ENCODE measurements at places on chromosomes 2 and 18. TPM values are rescaled to one million over a fixed set of nuclear protein-coding genes. Genes with fewer than 3 reads are reported as not detected.
A peak's percentile ranks its signal among the peaks of the same experiment; 100 is the strongest.

DSC2 gene
- total RNA-seq: not detected

RAX gene
- total RNA-seq: not detected

DNA sequence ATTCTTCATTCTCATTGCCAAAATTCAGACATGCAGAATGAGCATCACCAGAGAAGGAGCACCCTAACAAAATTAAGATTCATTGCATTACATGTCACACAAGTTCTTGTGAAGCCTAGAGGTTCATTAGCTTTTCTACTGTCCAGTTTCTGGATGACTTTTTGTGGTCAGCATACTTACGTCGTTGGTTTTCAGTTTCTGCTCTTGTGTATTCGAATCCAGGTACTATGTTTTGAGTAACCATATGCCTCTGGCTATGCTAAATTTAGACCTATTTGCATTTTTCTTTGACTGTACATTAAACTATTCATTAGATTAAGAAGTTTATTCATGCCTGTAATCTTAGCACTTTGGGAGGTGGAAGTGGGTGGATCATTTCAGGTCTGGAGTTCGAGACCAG lies 251.3 kb downstream of the PARD3B start:
- DNase-seq: no peak

- no peak for DNase-seq
Measured at GRCh38 chr2:133885847-133886246, 317.6 kb upstream of the NCKAP5 start.

PLCD4 gene
- 1.2 TPM for total RNA-seq

ASTL gene
- not detected for total RNA-seq

CDH7 gene
- not detected for total RNA-seq

- no peak for DNase-seq
Measured at GRCh38 chr18:59470561-59471121, 111.6 kb upstream of the LMAN1 start.

SERPINB5 gene
- total RNA-seq: 37.8 TPM

GRCh38 chr2:241869087-241869961 lies at the start of gene RTP5:
RTP5 (plus strand) TSS chr2:241869729; CDS start chr2:241869757, 28 bp downstream.
- DNase-seq: no peak

DNA sequence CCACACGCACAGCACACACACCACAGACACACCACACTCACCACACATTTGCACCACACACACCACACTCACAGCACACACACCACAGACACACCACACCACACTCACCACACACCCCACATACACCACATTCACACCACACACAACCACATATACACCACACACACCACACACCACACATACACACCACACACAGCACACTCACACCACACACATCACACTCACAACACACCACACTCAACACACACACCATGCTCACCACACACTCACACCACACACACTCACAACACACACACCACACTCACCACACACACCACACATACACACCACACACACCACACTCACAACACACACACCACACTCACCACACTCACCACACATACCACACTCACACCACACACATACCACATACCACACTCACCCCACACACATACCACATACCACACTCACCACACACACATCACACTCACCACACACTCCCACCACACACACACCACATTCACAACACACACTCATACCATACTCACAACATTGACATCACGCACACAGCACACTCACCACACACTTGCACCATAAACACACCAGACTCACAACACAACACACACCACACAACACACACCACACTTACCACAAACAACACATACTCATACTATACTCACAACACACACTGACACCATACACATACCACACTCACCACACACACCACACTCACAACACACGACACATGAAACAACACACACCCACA lies 60.0 kb downstream of the SDC1 start:
- no peak for DNase-seq

- no peak for DNase-seq
Measured at GRCh38 chr2:174699993-174700766, 64.1 kb downstream of the CHRNA1 start.

MTX2 gene
- 34.8 TPM for total RNA-seq

- DNase-seq: no peak
Measured at GRCh38 chr2:3517948-3518495, 1.3 kb downstream of the ADI1 start.

- DNase-seq: no peak
Measured at GRCh38 chr2:236631281-236631855, 61.7 kb downstream of the ACKR3 start.

DNA sequence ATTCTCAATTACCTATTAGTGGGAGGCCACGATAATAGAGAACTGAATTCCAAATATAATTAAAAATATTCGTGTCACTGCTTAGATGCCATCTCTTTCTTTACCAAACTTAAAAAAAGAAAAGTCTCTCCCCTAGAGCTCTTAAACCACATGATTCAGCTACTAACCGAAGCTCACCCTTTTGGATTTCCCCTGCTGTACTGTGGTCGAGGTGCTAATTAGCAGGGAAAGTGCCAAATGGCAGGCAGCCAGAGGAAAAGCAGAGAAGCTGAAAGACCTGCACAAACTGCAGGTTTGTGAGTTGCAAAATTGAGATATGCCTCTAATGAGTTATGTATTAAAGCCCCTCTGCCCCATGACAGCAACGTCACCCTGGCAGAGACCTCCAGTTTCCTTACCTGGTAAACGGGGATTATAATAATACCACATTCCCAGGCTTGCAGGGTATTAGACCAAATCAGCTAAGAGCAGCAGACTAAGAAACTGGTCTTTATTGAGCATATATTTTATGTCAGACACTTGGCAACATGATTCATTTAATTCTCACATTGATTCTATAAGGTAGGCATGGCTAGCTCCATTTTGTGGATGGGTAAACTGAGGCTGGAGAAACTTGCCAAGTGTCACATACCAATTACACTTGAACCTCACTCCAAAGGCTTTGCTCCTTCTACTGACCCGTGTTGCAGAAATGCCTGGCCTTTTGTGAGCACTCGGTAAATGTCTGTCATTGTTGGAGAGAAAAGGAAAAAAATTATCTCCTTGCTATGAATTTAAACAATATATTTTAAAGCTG lies 259.7 kb downstream of the LPIN1 start:
- peak; percentile 78 for DNase-seq

CCDC68 gene
- 1.5 TPM for total RNA-seq

- DNase-seq: no peak
Measured at GRCh38 chr2:224895377-224895776, 146.9 kb downstream of the DOCK10 start.

- DNase-seq: peak; percentile 15
Measured at GRCh38 chr2:25168256-25169072, at the start of gene POMC. POMC (minus strand) TSS chr2:25168580; CDS start chr2:25164772, 3,808 bp downstream.

DNA sequence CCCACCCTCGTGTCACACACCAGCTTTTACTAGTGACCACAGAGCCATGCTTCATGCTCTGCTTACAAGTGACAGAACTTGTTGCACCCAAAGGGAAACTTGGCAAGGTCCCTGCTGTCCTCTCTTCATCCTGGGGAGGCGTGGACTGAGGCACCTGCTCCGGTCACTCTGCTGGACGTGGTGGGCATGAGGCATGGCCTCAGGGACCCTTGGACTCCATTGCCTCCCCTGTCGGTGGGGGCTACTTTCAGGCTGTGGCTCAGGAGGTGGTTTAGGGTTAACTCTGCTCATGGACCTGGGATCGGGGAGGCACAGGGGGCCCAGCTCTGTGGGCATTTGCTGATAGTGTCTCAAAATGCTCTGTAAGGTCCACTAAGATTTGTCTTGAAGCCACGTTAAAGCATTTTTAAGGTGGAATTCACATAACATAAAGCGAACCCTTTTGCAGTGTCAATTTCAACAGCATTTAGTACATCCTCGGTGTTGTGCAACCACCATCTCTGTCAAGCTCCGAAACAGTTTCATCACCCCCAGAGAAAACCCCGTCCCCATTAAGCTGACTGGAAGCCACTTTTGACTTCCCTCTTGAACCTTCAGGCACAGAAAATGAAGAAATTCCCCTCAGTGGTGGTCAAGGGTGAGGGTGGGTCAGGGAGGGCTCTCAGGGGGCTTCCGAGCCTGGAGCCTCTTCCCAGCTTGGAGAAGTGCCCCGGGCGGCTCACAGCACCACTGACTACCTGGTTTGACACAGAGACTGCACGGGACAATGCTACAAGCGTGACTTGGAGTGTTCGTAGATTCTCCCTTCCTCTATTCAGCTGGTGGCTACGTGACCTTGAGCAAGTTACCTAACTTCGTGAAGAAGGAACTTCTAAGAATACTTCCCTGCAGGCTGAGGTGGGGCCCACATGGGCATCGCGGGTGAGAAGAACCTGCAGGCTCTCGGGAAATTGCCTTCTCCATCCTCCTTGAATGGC lies 100.0 kb upstream of the HDAC4 start:
- no peak for DNase-seq

GKN2 gene
- not detected for total RNA-seq

DNA sequence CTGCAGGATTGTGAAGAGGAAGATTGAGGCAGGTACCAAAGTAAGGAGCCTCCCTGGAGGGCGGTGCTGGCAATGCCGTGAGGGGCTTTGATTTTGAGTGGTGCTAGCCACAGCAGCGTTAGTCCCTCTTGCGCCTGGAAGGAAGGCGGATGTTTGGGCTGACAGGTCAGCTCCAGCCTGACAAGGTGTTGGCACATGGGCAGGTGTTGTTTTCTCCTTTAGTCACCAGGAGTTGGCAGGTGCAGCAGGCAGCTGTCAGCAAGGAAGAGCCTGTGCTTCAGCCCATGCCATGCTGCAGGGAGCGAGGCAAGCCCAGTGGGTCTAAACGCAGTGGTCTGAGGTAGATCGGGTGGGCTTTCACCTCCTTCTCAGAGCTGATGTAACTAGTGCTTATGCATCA lies 8.5 kb downstream of the SEC11C start:
- DNase-seq: no peak

- no peak for DNase-seq
Measured at GRCh38 chr2:179255129-179255528, 9.5 kb downstream of the SESTD1 start.

- no peak for DNase-seq
Measured at GRCh38 chr2:3594493-3595281, at the start of gene COLEC11. COLEC11 (plus strand) TSS chr2:3595112; CDS start chr2:3604341, 9,229 bp downstream.

DNA sequence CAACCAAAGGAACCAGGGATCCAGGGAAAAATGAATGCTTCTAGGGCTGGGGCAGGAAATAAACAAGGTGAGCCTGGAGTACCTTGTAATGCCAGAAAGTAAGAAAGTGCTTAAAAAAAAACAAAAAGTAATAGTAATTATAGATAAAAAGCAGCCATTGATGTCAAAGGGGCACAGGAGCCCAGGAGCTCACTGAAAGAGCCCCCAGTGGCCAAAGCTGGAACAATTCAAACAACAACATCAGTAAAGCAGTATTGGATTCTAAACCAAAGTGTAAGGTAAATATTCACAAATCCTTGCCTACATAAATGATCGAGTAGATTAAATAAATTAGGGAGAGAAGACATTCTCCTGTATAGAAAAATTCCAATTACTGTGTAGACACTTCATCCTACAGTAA lies 114.3 kb upstream of the ARL4C start:
- no peak for DNase-seq

DNA sequence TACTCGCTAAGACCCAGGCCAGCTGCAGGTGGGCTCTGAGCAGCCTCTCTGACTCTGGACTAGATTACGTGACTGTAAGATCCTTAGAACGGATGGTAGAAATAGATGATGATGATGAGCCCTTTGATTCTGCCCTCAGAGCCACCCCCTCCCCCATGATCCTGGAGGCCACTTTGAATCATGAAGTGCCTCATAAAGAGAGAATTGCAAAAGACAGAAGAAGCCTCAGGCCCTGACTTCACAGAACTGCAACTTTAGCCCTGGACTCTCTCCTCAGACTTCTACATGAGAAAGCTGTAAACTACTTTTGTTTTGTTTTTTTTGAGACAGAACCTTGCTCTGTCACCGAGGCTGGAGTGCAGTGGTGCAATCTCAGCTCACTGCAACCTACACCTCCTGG lies 15.4 kb upstream of the TET3 start:
- DNase-seq: no peak

- DNase-seq: no peak
Measured at GRCh38 chr18:7233134-7233810, 2.4 kb downstream of the LRRC30 start.

RAB27B gene
- total RNA-seq: not detected

DNA sequence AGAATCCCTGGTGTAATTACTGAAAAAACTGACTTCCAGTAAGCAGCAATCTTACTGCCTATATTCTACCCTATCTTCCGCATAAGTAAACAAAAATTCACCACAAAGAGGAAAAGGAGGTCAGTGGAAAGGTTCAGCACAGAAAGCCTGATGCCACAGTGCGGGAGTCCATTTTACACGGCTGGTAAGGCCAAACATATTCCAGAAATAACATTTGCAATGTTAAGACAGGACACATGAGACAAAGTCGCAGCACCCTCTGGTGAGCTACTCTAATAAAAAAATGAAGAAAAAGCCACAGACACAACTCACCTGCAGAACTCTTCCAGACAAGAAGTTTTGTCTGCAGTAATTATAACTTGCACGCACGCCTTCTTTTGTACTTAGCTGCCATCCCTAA lies 40.6 kb downstream of the GEMIN6 start:
- no peak for DNase-seq
